ENCODE measurements at places on chromosomes 16 and 17.

DNA sequence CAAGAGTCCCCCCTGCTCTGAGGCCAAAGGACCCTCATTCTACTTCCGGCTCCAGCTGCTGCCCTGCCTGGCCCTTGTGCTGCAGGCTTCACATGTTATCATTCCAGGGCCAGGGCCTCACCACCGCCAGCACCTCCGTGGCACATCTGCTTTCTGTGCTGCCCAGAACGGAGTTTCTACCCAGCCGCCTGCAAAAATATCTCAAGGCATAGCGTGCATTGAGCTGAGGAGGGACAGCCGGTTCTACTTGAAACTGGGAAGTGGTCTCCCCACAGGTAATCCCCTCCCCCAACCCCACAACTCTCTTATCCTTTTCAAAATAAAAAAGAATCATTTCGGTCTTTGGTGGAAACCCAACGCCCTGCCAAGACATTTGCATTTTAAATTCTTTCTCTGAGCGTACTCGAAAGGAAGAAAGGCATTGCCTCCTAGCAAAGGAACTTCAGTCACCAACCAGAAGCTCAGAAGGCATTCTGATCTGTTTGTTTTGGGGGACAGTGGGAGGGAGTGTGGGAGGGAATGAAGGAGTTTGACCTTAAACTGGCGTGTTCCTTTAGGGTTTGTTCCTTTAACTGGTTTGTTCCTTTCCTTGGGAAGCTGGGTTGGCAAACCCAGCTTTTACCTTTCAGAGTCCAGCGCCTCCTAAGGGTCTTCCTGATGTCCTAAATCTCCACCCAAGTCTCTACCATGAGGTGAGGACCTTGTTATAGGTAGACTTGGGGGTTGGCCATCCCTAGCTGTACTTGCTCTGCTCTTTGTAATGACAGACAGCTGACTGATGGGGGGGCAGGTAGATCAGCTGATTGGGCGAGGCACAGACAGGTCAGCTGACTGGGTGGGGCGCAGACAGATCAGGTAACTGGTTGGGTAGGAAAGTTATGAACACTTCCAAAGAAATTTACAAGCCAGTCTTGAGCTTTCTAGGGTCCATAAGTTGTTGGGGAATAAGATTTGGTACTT, 33.4 kb upstream of the PIK3R6 start:
- DNase-seq: peak; percentile 23

DNA sequence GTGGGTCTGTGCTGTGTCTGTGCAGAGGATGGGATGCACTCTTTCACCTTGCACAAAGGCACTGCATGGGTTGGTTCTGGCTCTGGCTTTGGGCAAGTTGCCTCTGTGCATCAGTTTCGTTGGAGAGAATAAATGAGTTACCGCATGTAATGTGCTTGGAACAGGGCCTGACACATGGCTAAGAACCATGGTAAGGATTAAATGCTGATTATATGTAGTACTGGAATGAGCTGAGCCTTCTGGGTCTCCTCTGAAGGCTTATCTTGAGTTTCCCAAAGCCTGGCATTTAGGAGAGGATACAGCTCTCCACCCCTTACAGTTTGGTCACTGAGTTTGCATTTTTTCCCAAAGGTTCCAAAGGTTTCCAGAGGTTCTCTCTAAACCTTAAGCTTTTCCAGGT, 69.1 kb downstream of the KSR1 start:
- DNase-seq: no peak

GRCh38 chr16:46621934-46622676, 926 bp upstream of the SHCBP1 start:
- DNase-seq: no peak

DNA sequence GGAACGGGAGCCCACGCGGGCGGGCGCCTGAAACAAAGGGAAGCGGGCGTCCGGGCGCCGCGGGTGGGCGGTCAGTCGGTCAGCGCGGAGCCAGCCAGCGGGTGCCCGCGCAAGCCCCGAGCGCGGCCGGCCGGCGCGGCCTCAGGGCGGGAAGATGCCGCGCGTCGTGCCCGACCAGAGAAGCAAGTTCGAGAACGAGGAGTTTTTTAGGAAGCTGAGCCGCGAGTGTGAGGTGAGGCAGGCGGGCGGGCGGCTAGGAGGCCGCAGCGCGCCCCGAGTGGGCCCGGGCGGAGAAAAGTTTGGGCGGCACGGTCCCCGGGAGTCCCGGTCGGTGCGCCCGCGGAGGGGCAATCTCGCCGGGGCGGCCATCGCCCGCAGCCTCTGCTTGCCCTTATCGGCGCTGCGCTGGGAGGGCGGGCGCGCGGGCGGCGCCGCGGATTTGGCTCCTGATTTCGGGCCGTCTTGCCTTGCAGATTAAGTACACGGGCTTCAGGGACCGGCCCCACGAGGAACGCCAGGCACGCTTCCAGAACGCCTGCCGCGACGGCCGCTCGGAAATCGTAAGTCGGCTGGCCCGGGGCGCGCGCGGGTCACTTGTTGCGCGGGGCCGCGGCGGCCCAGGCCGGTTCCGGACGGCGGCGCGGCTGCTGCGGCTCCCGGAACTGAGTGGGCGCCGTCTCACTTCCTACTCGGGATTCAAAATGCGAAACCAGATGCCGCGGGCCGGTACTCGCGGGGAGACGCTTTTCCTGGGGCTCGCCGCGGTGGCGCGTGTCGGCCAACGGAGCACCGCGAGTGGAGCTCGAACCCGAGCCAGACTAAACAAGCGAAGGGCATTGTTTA, 526 bp downstream of the CBFB start:
- DNase-seq: peak; percentile 39

DNA sequence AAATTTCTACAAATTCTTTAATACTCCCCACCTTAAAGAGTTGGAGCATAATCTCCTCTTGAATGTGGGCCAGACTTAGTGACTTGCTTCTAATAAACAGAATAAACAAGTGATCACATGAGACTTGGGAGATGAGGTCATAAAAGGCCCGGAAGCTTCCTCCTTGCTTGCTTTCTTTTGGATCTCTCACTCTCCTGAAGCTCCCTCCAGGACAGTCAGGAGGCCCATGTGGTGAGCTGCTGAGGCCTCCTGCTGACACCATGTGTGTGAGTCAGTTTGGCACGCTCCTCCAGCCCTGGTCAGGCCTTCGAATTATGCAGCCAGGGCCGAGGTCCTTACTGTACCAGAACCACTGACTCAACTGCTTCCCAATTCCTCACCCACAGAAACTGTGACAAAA, 53.2 kb downstream of the NDEL1 start:
- no peak for DNase-seq

DNA sequence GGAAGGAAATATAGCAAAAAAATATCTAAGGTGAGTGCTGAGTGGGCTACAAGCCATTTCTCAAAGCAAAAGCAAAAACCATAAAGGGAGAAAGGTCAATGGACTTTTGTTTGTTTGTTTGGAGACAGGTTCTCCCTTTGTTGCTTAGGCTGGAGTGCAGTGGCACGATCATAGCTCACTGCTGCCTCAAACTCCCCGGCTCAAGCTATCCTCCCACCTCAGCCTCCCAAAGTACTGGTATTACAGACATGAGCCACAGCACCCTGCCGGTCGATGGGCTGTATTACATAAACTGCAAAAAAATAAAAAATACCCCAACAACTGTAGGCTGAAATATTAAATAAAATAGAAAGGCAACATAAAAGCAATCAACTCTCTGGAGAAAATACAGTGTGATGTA, 3.5 kb upstream of the RBBP6 start:
- DNase-seq: no peak

DNA sequence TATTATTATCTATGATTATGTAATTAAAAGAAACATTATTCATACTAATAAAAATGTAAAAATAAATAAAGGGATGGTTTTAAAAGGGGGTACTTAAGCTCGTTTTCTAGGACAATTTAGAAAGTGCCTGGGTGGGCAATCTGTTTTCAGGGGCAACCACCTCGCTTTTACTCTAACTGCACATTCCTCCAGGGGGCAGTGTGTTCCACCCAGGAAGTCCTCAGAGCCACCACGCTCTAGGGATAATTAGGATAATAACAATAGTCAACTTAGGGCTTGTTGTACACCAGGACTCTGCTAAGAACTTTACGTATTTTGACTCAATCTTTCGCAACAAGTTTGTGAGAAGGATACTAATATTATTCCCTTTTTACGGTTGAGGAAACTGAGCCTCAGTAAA, 396.7 kb upstream of the MAF start:
- no peak for DNase-seq

DNA sequence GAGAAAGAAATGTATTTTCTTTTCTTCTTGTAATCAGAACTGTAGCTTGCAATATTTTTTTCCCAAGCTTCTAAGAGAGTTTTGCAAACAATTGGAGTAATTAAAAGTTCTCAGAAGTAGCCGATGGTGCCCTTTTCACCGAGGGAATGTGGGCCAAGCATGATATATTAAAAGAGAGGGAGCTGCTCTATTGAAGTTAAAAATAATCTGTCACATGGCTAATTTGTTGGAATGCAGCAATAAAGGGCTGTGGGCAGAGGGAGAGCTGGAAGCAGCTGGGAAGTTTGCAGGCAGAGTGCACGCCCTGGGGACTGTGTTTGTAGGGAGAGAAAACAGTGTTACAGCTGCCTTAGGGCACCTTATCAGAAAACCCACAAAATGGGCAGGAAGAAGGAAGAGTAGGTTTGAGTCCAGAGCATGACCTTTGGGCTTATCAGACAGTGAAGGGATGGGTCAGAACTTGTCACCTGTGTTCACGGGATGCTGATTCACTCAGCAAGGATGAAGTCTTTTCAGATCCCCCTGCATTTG, 18.5 kb upstream of the TERF2 start:
- no peak for DNase-seq

DNA sequence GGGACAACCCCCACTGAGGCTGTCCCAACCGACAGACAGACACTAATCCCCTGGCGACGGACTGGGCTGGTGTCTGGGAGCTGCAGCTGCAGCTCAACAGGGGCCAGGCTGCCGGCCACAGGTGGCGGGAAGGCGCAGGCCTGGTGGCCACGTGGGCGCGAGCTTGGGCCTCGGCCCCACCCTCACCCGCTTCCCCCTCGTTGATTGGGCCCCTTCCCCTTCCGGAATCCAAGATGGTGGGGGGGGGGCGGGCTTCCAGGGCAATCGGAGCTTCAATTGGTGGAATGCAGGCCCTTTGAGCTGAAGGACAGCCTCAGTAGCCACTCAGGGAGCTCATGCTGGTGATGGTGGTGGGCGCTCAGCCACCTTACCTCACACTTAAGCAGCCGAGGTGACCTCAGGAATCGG, 8.7 kb upstream of the TBX4 start:
- no peak for DNase-seq

GRCh38 chr17:49899191-49899485, 51.3 kb upstream of the TAC4 start:
- no peak for DNase-seq

- DNase-seq: no peak
These were observed 112.0 kb upstream of the SMURF2 start for GRCh38 chr17:64773836-64774761.

DNA sequence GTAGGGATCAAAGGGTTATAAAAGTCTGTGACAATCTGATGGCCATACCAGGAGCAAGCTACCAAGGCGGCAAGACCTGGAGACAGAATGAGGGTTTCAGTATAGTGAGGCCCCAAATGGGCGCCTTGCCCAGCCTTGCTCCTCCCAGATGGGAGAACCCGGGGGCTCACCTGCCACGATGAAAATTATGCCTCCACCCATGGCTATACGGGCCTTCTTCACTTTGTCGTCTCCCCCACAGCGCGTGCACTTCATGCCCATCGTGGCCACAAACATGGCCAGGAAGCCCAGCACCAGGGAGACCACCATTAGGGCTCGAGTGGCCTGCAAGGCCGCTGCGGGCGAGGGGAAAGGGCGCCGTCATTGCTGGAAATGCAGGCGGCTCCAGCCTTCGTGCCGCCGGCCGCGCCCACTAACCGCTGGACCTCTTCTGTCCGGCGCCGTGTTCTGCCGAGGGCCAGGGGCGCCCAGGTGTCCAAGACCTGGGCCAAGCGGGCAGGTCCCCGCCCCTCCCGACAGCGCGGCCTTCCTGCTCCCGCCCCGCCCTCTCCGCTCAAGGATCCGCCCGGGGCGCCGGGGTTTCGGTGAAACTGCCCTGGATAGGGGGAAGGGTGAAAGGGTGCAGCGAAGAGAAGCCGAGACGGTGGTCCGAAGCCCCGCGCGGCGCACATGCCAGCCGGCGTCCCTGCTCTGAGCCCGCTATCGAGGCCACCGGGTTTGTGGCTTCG, 1.5 kb downstream of the CLDN7 start:
- peak; percentile 20 for DNase-seq

DNA sequence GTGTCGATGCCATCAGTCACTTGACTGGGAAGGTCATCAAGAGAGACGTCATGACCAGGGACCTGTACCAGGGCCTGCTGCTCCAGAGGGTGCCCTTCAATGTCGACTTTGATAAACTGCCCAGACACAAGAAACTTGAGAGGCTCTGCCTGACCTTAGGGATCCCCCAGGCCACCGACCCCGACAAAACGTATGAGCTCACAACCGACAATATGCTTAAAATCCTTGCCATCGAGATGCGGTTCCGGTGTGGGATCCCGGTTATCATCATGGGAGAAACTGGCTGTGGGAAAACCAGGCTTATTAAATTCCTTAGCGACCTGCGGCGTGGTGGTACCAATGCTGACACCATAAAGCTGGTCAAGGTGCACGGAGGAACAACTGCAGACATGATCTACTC, 69.6 kb upstream of the ENDOV start:
- DNase-seq: no peak

DNA sequence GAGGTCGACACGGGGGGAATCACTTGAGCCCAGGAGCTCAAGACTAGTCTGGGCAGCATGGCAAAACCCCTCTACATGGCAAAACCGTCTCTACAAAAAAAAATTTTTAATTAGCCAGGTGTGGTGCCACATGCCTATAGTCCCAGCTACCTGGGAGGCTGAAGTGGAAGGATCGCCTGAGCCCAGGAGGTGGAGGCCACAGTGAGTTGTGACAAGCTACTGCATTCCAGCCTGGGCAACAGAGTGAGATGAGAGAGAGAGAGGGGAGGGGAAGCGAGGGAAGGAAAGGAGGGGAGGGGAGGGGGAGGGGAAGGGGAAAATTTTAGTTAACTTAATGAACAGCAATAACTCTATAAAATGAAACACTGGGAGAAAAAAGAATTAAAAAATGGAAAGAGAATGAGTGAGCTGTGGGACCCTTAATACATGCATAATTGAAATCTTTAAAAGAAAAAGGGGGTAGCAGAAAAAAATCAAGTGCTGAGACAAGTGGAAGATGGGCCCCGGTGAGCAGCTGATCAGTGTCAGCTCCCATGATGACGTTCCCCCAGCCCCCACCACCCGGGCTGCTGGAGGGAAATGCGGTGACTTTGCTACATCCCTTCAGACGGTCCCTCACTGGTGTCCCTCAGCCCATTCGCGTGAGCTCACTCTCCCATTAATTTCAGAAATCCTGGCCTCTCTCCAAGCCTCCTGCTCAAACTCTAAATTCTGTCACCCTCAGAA, 2.7 kb downstream of the ASGR2 start:
- no peak for DNase-seq

GRCh38 chr16:11880007-11880406, 28.7 kb upstream of the RSL1D1 start:
- DNase-seq: no peak

- DNase-seq: peak; percentile 19
These were observed 39.7 kb upstream of the MEAK7 start for GRCh38 chr16:84544031-84544773.

- DNase-seq: no peak
These were observed 1.6 kb upstream of the ODF4 start for GRCh38 chr17:8337802-8338752.

Measured in activated CD4-positive, alpha-beta T cell treated with anti-CD3 and anti-CD28 coated beads, Interleukin-2, amount 50 U/mL, for 1 hour (primary cell).